ENCODE measurements at places on chromosomes 5 and 9.

GRCh38 chr5:138095100-138095907 is 11.5 kb downstream of the WNT8A start:
- no peak for DNase-seq

- no peak for DNase-seq
Measured at GRCh38 chr9:98890256-98890655, 53.5 kb upstream of the COL15A1 start.

- DNase-seq = no peak
Measured at GRCh38 chr5:168372356-168372946, 81.0 kb downstream of the WWC1 start.

DNA sequence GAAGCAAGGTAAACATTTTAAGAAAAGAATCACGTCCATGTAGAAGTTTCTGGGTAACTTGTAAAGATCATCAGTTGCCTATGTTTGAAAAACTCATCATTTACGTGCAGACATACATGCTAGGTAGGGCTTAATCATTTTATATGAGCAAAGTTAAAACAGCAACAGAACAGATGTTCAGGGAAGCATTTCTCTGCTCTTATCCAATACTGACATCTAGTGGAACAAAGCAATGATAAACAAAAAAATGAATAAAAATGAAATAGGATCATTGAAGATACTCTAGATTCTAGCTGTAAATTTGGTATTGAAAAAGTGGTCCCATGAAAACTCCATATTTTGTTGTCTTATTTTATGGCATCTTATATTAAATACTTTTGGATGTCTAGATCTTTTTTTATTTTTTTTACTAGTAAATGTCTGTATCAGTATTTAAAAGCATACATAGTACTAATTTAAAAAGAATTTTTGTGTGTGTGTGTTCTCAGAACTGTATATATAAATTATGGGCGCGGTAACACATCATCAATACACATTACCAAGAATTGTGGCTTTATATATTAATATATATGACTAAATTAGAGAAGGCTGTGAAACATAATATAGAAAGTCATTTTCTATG is 1050.2 kb downstream of the CDH12 start:
- no peak for DNase-seq

- no peak for DNase-seq
Measured at GRCh38 chr9:129981180-129981907, 61.6 kb downstream of the FNBP1 start.

- no peak for DNase-seq
Measured at GRCh38 chr5:157288405-157289163, 22.7 kb downstream of the CYFIP2 start.

GRCh38 chr5:68264024-68264956 is 48.7 kb downstream of the PIK3R1 start:
- DNase-seq = no peak

- no peak for DNase-seq
Measured at GRCh38 chr9:14283276-14283675, 30.7 kb downstream of the NFIB start.
